Foreskin keratinocyte (primary cell): ENCODE measurements at places on chromosomes 11 and 22.

GRCh38 chr11:86802601-86803051 is 2.3 kb downstream of the PRSS23 start:
- peak; percentile 78 for DNase-seq

GRCh38 chr22:34797826-34798225 is 268.1 kb upstream of the ISX start:
- DNase-seq, result no peak

- no peak for DNase-seq
Measured at GRCh38 chr11:120608760-120609211, 97.2 kb downstream of the GRIK4 start.

GRCh38 chr22:36864454-36865215 is 3.8 kb downstream of the NCF4 start:
- DNase-seq, result no peak

GRCh38 chr11:97237151-97237550 is 847.3 kb downstream of the JRKL start:
- DNase-seq, result no peak

DNA sequence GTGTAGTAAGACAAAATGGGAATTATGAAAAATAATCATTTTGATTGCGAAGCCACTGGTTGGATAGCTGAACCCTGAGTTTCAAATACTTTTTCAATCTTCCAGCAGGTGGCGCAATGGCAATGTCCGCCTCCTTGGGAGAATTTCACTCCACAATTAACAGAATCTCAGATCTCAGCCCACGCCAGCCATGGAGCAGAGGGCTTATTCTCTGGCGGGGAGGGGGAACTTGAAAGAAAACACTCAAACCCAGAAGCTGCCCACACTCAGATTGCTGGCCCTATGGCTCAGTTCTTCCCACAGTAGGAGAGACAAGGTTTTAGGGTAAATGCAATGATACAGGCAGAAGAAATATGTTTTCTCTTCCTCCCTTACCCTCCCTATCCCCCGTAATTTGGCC is 38.7 kb upstream of the RCN1 start:
- DNase-seq, result peak; percentile 12

GRCh38 chr22:50572965-50573364 is 5.3 kb downstream of the CPT1B start:
- no peak for DNase-seq

- DNase-seq, result no peak
Measured at GRCh38 chr22:16975155-16975885, 32.7 kb downstream of the GAB4 start.

DNA sequence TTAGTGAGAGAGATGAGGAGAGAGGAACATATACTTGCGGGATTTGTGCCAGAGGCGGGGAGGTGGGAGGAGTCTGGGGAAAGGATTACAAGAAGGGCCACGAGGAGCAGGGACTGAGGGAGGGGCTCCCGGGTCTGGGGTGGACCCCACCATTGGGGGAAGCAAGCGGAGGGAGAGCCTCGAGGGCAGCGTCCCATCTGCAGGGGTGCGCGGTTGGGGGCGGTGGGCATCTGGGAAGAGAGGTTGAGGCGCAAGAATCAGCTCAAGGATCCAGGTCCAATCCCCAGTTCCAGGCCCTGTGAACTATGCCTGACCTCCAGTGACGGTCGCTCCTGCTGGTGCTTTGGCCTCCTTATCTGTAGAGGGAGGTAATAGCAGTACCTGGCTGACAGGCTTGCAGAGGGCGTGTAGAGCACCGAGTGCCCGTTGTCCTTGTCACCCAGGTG is 38.0 kb downstream of the ADAMTS15 start:
- no peak for DNase-seq

DNA sequence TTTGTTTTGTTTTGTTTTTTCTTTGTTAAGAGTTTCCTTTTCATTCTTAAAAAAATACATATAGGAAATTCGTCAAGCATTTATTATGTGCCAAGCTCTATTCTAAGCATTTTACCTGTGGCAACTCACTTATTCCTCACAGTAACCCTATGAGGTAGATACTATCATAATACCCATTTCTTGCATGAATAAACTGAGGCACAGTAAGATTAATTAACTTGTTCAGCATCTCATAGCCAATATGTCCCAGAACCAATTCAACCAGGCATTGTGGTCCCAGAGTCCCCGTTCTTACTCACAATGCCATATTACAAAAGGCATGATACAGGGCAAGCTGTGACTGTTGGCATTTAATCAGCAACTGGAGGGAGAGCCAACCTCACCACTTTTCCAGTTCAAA is 83.7 kb downstream of the RAB30 start:
- DNase-seq, result no peak

DNA sequence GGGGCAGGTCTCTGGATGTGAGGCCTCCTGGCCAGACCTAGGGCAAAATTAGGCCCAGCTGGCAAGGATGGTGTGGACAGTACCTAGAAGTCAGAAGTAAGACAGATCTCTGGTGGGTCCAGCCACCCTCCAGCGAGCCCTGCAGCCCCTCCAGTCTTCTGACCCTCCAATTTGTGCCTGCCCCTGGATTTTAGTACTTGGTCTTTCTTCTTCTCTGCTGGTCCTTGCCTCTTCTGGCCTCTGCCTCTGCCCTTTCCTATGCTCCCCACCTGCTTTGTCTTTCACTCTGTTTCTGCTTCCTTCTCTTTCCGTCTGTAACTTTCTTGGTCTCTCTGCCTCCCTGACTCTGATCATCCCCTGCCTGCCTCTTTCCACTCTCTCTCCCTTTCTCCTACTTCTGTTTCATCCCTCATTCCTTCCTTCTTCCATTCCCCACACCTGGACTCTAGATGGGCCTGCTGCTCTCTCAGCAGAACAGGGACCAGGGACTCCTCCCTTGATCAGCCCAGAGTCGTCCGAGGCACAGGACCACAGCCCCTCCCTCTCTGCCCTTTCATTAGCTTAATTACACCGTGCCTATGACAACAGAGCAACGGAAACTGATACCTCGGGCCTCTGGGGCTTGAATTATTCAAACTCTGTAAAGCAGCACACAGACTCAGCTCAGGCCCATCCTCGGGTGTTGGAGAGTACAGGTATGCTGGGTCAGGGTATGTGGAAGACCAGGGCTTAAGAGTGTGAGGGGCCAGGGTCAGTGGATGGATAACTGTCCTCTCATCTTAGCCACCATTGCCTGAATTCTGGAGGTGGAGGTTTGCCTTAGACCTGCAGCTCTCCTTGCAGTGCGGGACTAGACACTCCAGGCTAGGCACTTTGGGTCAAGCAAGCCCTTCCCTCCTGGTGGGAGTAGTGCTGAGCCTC is at the start of gene CHRNA10:
Gene CHRNA10 (minus strand): TSS at position 51 of the 921 bp plus-strand sequence. CDS start 72 bp downstream, outside the sequence.
- no peak for DNase-seq
